ENCODE measurements at places on chromosomes 7 and 10.

GRCh38 chr10:61225939-61226338 is 227.2 kb downstream of the TMEM26 start:
- no peak for DNase-seq

GRCh38 chr10:90204131-90204955 is 503.0 kb downstream of the KIF20B start:
- no peak for DNase-seq

DNA sequence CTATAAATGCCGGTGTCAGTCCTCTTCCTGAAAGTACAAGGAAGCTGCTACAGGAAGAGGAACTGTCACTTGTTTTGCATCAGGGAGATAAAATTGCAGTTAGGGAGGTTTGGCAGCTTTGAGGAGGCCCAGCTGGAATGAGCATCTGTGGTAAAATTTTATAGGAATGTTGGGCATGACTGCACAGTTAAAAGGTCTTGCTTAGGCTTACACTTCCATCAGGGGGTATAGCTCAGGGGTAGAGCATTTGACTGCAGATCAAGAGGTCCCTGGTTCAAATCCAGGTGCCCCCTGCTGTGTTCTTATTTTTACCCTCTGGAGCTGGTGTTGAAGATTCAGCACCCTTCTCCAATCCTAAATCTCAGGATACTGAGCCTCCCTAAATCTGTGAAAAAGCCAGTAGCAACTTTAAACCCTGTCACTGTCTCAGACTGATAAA is 65.9 kb downstream of the ZNF467 start:
- DNase-seq = no peak

DNA sequence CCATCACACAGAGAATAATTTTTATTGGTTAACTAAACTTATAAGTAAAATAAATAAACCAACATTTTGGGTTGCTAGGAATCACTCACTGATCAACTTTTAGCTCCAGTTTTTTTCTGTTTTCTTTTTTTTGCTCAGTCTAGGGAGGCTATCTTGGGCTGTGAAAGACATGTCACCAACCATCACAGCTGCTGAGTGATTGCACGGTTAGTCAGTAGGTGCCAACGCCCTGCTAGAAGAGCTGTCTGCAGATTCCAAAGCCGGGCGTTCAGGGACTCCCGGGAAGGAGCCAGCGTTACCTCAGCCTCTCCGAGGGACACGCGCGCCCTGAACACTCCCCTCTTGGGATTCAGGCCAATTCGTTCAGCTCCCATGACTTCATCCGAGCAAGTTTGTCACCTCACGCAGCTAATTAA is 604 bp upstream of the STAM start:
- no peak for DNase-seq

DNA sequence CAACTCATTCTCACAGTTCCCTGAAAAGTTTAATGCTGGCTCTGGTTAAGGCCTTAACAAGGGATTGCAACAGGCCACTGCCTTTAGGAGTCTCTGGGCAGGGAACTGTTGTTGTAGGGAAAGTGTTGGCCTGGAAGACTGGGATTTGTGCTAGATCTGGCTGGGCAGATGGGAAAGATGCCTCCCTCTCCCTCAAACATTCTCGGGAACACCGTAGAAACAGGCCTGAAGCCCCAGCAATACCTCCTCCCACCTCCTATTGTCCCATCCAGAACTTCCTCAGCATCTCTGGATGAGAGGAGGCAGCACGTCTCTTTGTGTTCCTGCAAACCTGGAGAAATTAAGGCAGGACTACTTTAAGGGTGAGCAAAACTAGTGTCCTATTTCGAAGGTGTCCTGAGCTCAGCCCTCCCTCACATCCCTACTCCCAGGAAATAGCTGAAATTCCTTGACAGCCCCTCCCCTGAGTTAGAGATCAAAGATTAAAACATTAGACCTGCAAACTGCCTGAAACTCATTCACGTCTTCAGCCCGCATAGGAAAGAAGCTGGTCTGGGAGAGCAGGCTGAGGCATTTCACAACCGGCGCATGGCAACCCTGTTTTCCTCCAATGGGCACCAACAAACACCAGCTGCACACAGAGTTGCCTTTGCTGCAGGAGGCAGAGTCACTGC is 10.9 kb upstream of the MAP3K8 start:
- no peak for DNase-seq

- DNase-seq = no peak
Observed at GRCh38 chr10:125213541-125214282, 53.3 kb upstream of the CTBP2 start.

DNA sequence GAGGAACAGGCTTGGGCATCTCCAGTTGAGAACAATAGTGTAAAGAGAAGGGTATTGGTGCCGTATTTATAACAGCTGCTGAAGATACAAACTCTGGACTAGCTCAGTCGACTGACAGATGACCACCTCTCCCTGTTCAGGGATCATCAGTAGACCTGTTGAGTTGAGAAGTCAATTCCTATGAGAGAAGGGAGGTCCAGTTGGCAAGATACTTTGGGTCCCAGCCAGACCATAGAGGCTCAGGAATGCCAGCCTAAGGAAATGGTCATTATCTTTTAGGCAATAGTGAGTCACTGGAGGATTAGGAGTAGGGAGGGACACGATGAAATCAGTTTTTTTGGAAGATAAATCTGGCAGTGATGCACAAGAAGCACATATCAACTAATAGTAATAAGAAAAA is 202.9 kb downstream of the TRIL start:
- no peak for DNase-seq

GRCh38 chr10:96495544-96495943 is 18.2 kb downstream of the TLL2 start:
- DNase-seq = no peak

GRCh38 chr7:87414794-87415188 is 60.7 kb downstream of the ABCB4 start:
- no peak for DNase-seq

GRCh38 chr7:111138586-111138985 is 47.7 kb downstream of the LRRN3 start:
- no peak for DNase-seq

GRCh38 chr7:130134726-130135125 is 64.4 kb downstream of the KLHDC10 start:
- no peak for DNase-seq

DNA sequence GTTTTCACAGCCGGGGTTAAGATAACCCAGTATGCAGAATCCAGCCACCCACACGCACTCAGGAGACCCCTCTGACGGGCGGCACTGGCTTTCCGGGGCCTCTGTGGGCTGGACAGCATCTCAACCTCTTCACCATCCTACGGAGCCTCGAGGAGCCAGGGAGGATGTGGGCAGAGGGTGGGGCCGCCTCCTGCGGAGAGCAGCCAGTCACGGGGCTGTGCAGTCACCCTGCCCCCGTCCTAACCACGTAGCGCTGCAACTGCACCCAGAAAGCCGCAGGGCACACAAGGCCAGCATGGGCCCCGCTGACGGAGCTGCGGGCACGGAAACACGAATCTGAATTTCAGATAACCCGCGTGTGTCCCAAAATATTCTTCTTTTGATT is 270.3 kb downstream of the ELFN1 start:
- DNase-seq = peak; percentile 57

DNA sequence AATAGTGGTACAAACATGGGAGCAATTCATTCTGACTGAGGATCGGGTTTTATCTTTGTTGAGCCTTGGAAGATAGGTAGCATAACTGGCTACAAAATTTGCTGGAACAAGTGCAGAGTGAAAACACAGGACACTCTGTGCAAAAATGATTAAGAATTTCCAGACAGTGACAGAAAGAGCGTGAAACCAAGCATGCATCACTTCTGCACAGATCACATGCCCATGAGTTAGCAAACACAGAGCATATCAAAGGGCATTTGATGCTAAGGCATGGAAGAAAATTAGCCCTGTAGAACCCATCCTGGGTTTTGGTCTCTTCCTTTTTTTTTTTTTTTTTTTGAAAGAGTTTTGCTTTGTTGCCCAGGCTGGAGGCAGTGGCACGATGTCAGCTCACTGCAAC is 28.3 kb downstream of the TECTB start:
- DNase-seq = no peak

GRCh38 chr10:107364872-107365271 is 200.4 kb upstream of the SORCS1 start:
- DNase-seq = no peak

DNA sequence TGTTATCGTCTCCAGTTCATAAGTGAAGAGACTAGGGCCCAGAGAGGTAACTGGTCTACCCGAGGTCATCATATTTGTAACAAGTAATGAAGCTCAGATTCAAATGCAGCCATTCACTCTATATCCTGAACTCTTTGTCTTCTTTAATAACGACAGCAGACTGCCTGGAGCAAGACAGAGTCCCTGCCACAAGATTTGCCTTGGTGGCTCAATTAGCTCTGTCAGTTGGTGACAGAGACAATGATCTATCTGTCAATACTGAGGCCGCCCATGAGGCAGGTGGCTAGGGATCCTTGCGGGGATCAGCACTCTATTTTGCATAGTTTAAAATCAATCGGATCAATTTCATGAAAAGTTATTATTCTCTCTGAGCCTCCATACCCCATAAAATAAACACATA is 43.9 kb downstream of the SH3PXD2A start:
- DNase-seq = no peak

DNA sequence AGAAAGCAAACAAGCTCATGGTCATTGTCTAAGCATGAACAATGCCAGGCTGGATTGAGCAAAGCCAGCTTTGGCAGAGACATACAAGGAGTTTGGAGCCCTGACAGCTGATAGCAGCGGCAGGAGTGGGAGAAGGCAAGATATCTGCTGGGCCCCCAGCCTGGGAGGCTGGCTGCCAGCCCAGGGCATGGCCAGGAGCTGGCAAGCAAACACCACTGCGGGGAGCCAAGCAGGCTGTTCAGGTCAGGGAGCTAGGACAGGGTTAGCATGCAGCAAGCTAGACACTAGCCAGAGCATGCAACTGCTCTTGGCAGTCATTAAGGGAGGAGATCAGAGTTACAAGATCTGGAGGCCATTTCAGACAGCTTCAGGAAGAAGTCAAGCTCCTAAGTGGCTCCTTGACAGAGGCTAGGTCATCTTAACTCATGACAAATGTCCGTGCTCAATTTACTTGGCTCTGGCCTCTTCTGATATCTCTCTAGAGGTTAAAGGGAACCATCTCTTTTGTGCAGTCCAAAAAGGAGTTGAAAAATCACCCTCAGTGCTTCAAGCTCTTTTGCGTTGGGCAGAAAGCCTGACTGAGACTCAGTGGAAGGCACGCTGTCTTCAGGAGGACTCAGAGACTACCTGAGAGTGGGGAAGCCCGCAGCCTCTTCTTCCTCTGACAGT is 436.8 kb upstream of the C7orf33 start:
- no peak for DNase-seq

- DNase-seq = no peak
Observed at GRCh38 chr10:97597778-97598177, 8.3 kb downstream of the C10orf62 start.

GRCh38 chr10:125264757-125265578 is 104.6 kb upstream of the CTBP2 start:
- DNase-seq = no peak

DNA sequence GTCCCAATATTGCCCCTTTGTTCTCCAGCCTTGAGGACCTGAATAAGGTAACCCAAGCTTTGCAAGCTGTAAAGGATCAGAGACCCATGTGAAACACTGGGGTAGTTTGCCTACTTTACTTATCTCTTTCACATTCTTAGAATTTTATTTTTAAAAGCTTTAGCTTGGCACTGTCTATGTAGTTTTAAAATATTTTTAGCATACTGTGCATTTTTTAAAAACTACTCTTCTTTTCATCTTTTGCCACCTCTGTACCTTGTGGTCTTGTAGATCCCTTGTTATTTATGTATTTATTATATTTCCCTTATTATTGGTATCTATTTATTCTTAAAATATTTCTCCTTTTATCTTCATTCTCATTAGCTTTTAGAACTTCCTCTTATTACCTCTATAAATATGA is 12.0 kb upstream of the PTPRZ1 start:
- no peak for DNase-seq

- no peak for DNase-seq
Observed at GRCh38 chr7:13770305-13770704, 219.2 kb downstream of the ETV1 start.

DNA sequence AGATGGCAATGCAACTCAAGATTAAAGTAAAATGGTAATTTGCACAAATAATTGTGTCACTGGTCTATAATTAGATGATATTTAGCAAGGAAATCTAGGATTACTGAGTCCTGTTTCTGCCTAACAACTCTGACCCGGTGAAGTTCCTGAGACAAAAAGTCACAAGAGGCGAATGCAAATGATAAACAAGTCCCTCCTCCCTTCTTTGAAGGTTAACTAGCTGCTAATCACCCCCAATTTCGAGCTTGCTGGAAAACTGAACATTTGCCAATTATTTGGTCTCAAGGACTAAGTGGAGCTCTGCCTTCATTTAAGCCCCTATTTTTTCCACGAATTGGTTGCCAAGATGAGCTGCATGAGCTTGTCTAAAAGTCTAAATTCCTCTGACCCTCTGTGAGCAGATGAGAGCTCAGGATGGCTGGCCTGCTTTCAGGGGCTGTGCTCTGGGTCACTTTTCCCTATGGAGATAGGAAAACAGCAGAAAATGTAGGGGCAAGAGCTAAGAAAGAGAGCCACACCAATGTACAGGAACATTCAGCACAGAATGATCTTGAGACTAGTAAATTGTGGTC is 127.3 kb downstream of the MBL2 start:
- no peak for DNase-seq

DNA sequence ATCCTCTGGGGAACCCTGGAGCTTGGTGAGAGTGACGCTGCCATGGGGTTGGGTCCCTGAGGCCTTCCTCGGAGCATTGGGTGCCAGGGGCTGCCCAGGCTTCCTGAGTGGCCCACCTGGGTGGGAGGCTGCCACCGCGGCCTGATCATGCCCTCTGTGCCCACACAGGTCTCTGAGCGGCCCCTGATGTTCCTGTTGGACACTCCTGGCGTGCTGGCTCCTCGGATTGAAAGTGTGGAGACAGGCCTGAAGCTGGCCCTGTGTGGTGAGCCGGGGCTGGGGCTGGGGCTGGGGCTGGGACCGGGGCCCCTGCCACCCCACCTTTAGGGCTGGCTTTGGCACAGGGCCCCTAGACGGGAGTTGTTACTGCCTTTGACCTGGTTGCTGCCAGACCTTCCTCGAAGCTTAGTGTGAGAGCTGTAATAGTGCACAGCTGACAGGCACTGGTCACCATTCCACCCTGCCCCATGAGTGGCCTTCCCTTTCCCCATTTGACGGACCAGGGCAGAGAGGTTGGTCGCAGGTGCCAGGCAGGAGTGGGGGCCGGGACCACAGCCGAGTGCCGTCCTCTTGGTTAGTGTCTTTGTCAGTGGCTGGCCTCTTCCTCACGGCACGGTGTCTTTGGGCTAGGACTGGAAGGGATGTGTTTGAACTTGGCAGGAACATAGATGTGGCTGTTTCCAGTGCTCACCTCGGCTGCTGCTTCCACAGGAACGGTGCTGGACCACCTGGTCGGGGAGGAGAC is 8.2 kb downstream of the MTG1 start:
- no peak for DNase-seq

GRCh38 chr10:121595351-121595805 is 2.9 kb downstream of the FGFR2 start:
- DNase-seq = no peak

DNA sequence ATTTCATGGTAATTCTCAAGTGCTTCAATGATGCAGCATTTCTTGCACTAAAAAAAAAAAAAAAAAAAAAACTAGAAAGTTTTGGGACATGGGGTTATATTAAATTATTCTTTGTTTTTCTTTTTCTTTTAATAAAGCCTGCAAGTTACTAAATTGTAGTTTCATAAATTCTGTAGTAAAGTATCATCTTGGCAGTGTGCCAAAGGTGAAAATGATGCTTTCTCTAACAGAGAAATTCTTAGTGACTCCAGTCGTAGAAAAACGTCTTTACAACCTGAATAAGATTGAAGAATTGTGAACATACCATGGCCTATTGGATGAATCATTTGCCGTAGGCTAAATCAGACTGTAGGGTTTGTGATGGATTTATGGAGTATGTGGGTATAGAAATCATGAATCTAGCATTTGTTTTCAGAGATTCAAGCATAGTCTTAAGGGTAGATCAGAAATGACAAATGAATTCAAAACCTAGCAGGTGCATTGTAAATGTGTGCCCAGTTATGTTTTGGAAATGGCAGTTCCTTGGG is 27.1 kb downstream of the RBM17 start:
- DNase-seq = no peak

Data from stimulated activated CD8-positive, alpha-beta memory T cell treated with anti-CD3 and anti-CD28 coated beads, Interleukin-15, amount 100 ng/mL, for 24 hours (primary cell).